GDM1 (cell line): ENCODE measurements at places on chromosomes 11 and 22.
A peak's percentile ranks its signal among the peaks of the same experiment; 100 is the strongest.

DNA sequence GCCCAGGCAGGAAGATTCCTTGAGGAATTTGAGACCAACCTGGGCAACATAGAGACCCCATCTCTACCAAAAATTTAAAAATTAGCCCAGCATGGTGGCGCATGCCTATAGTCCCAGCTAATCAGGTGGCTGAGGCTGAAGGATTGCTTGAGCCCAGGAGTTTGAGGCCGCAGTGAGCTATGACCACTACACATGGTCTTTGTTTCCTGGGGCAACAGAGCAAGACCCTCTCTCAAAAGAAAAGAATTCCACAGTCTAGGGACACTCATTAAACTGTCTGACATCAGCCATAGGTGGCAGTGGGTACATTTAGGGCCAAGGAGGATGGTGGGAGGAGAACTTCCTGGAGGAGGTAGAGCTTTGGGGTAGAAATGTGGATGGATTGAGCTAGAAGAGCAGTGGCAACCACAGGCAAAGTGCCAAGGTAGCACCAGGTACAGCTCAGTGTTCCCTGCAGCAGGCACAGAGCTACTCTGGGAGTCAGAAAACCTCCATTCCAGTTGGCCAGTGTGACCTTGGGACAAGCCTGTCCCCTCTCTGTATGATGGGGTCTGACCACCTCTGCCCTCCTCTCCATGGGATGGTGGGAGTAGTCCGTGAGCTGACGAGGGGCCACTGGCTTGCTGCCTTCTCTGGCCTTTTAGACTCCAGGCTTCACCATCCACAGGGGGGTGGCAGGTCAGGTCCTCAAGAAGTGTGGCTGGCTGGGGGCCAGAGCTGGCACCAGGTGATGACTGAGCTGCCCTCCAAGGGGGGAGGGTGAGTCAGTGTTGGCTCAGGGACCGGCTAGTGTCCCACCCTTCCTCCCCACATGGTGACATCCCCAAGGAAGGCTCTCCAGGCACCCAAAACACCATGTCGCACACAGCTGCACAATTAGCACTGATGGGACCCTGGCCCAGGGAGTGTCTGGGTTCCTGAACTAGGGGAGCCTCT is 3.7 kb upstream of the CLCF1 start:
- no peak for DNase-seq

DNA sequence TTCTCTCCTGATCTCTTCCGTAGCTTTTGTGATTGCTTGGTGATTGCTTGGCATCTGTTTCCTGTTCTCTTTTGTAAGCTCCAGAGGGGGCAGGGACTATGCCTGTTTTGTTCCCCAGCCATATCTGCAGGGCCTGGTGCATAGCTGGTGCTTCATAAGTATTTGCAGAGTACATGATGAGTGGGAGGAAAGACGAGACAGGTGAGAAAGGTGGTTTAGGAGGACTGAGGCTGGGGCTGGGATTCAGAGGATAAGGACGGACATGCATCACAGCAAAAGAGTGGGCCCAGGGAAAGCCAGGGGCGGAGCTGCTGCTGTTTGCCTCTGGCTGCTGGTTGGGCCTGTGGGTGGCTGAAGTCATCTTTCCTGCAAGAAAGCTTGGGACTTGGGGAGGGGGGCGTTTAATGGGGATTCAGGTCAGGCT is 62.4 kb downstream of the DSCAML1 start:
- peak; percentile 58 for DNase-seq

GRCh38 chr22:30743257-30744020 is 48.8 kb downstream of the OSBP2 start:
- no peak for DNase-seq

DNA sequence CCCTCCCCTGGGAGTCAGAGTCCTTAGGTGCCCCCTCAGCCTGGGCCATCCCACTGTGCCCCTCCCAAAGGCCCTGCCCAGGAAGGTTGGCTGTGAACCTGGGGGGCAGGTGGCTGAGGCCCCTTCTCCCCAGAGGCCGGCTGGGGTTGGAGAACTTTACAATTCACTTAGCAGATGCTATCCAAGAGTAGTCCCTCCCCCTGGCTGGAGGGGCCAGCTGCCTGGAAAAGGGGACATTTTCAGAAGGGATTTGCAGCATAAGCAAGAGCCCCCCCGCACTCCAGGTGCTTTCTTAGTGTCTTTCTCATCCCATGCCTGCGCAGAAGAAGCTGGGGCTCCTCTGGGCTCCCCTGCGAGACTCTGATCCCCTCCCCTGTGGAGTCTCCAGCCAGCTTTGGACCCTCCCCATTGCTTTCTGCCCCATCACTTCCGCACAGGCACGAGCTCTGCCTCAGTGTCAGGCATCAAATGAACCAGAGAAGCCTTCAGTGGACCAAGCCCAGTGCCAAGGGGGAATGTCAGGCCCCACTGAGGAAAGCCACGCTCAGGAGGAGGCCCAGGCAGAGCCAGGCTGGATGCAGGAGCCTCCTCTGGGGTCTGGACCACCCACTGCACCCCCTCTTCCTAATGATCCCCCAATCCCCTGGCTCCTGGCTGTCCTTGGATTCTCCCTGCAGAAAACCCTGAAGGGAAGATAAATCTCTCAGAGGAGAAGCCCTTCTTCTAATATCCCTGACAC is 3.7 kb downstream of the SSTR3 start:
- DNase-seq = no peak

DNA sequence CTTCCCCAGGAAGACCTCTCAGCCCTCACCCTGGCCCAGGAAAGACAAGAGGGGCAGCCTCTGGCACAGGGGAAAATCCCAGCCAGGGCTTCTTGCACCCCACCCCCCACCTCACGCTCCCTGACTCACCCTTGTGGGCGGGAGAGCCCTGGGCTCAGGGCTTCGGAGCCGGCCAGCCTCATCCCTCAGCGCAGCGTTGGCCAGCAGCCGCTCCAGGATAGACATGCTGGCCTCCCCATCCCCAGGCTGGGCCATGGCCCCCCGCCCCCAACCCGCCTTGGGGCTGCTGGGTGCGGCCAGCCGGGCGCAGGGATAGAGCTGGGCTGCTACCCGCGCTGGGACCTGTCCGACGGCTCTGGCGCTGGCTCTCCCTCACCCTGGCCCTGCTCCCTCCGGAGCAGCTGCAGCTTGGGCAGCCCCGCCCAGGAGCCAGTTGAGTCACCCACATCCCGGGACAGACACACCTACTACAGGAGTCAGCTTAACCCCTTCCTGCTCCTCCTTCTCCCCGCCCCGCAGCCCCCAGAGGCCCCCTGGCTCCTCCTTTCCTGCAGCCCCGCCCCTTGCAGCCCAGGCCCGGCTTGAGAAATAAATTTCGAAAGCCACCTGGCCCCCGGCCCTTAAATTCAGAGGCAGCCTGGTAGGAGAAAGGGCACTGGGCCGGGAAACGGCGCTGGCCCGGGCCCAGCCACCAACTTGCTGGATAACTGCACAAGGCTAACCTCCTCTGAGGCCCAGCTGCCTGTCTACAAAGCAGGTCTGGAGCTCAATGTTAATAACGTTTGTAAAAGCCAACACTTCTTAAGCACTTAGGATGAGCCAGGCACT is 13.4 kb downstream of the TNKS1BP1 start:
- DNase-seq = peak; percentile 65

- no peak for DNase-seq
Measured at GRCh38 chr11:119051440-119052162, 5.4 kb downstream of the HYOU1 start.

DNA sequence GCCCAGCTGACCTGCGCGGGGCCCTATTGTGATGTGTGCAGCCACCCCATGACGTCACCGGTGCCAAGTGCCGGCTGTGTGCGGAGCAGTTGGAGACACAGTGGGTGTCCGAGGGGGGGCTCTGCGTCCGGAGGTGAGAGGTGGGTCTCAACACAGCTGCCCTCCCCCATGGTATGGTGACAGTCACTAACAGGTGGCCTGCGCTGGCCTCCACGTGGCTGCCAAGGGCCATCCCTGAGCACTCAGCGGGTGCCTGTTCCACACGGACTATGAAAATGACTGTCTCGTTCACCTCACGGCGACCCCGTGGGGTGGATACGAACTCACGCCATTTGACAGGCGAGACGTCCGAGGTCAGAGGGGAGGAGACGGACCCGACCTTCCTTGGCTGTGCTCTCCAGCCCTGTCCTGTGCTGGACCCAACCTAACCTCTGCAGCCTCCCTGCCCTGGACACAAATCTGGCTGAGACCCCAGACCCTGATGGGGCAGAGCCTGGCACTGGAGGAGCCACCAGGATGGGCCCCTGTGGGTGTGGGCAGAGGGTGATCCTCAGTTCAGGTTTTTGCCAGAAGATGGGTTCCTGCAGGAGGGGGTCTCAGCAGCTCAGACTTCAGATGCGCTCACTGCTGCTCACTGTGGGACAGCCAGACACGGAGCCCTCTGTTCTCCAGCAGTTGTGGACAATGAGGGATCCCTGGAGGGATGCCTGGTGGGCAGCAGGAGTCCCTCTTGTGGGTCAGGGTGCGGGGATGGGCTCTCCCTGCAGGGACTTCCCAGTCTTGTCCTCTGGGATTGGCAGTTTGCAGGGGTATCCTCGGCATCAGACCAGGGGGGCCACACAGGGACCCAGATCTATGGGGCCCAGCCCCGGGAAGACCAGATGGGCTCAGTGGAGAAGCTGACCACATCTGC is 6.3 kb downstream of the HRAS start:
- DNase-seq = no peak

- DNase-seq = no peak
Measured at GRCh38 chr11:106295974-106296373, 218.5 kb downstream of the AASDHPPT start.

GRCh38 chr22:41713004-41713403 is 13.7 kb downstream of the MEI1 start:
- no peak for DNase-seq

- DNase-seq = peak; percentile 91
Measured at GRCh38 chr11:44861849-44862557, 88.7 kb downstream of the TP53I11 start.

GRCh38 chr11:33772870-33773269 is 1.4 kb downstream of the FBXO3 start:
- DNase-seq = no peak

DNA sequence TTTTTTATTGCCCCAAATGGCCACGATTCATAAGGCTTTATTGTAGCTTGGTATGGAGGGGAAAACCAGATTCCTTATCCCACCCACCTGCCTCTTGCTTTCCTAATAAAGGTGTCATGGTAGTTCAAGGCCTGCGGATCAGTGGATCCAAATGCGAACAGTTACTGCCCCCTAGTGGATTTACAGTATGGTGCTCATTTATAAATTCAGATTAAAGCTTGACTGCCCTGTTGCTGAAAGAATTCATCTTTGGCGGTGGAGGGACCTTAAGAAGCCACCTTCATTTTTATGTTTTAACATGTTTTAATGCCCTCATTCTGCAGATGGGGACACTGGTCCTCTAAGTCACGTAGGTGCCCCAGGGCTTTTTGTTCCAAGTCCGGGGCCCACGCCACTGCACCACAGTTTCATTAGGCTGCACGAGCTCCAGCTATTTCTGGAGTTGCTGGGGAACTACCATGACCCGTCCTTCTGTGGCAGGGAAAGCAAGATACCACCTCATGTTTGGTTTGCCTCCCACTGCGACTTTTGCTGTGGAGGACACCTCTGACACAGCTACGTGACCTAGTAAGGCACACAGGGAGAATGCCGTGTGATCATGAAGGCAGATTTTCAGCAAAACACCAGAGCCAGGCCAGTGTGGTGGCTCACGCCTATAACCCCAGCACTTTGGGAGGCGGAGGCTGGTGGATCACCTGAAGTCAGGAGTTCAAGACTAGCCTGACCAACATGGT is 15.6 kb upstream of the INCENP start:
- peak; percentile 7 for DNase-seq
